ENCODE measurements at places on chromosomes 5 and 9.

GRCh38 chr5:54859316-54859715 is 126.1 kb downstream of the ESM1 start:
- DNase-seq = no peak

DNA sequence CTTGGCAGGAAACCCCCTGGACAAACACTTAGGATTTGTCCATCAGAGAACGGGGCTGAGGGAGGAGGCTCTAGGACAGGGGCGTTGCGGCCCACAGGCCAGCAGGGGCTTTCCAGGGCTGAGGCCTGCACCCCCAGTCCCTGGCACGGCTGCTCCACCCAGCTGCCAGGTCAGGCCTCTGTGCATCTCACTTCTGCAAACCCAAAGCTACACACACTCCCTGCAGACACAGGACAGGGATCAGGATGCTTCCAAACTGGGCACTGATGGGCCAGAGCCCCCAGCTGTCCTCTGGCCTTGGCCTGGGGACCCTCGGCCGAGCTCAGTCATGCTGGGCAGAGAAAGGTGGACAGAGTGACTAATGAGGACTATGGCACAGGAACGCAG is 106.2 kb upstream of the SARDH start:
- DNase-seq = no peak

DNA sequence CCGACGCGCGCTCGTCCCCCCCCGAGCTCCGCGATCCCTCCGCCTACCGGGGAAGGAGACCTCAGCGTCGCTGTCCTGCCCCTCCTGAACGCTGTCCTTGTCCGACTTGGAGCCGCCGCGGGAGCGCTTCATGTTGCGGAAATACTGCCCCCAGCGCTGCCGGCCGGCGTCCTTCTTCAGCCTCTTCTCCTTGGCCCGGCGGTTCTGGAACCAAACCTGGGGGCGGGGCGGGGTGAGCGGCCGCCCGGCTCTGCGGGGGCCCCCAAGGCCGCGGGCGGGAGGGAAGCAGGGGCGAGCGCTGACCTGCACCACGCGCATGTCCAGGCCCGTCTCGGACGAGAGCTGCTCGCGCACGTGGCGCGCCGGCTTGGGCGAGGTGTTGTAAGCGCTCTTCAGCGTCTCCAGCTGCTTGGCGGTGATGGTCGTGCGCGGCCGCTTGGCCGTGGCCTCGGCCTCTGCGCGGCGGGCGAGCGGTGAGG is 6.3 kb downstream of the LHX3 start:
- no peak for DNase-seq

GRCh38 chr9:27638716-27639115 is 65.4 kb upstream of the C9orf72 start:
- DNase-seq = no peak

DNA sequence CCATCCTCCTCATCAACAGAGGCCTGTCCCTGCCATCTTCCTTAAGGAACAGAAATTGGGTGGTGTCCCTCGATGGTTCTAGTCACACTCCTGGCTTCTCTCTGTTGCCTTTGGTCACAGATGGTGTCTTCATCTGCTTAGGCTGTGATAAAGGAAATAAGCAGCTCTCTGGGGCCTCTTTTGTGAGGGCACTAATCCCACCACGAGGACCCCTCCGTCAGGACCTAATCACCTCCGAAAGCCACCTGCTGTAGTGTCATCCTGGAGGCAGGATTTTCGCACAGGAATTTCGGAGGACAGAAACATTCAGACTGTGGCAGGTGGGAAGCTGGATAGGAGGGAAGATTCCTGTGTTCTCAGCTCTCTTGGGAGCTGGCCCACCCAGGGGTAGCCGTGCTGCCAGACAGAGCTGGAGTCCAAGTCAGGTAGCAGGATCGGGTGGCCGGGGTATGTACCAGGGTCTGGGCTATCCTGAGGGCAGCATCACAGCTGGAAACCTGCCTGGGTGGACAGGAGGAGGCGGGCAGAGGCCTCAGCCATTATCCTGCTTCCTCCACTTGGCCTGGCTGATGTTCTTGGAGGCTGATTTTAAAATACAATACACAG is 59.5 kb downstream of the ANKRD33B start:
- DNase-seq = no peak

DNA sequence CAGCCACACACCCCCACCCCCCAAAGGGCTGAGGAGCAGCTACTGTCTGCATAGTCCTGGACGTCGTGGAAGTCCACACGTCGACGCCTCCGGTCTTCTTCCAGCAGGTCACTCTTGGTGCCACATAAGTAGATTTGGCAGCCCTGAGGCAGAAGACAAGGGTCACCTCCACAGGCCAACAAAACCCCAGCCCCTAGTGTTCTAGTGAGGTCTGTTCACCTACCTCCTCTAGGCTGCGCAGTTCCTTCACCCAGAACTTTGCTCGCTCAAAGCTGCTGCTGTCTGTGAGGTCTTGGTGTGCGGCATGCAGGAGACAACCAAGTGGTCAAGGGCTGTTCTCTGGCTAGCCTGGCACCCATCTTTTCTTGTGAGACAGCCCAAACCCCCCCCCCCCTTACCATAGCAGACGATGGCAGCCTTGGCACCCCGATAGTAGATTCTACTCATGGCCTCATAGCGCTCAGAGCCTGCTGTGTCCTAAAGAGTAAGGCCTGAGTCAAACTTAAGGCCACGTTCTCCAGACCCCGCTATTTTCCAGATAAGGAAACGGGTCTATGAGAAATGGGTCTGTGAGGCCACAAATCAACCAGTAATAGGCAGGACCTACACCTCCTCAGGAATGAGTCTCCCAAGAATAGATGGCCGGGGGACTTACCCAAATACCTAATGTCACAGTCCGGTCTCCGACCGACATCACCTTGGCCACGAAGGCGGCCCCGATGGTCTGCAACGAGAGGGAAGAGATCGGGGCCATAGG is 987 bp downstream of the RAB24 start:
- DNase-seq = peak; percentile 49

- DNase-seq = peak; percentile 45
Observed at GRCh38 chr9:101705135-101705661, 33.2 kb downstream of the GRIN3A start.

GRCh38 chr9:92794426-92794825 is 29.8 kb upstream of the BICD2 start:
- DNase-seq = no peak

GRCh38 chr5:121741156-121741555 is 110.5 kb upstream of the FTMT start:
- DNase-seq = no peak

GRCh38 chr5:1443991-1444360 is 1.3 kb downstream of the SLC6A3 start:
- no peak for DNase-seq

GRCh38 chr5:110807169-110807568 is 68.4 kb downstream of the SLC25A46 start:
- DNase-seq = no peak

DNA sequence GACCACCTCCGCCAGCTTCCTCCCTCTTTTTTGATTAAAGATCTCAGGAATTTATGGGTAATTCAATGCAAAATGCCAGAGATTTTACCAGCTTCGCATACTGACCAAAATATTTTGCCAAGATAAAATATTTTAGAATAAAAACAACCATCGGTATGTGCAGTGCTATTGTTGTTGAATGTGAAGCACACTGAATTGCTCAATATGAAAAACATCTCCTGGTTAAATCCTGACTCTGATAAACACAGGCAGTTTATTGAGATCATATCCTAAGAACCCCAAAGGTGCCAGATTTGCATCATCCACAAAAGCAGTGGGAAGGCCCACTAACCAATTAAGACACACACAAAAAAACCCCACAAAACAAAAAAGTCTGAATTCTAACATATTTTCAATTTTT is 202.4 kb downstream of the GLIS3 start:
- no peak for DNase-seq

DNA sequence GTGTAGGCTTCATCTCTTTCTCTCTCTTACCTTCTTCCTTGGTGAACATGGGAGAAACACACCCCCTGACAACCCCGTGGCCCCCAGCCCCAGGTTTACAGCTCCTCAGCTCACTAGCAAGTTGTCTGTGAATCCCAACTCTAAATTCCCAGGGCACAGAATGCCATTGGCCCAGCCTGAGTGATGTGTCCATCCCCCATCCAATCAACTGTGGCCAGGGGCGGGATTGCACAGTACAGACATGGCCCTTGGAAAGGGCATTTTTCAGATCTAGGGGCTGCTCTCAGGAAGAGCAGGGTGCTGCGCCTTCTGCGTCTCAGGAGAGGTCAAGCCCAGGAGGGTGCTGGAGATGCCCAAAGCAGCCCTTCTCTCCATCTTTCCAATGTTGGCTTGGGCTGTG is 48.2 kb upstream of the ASS1 start:
- no peak for DNase-seq

- DNase-seq = no peak
Observed at GRCh38 chr5:133523961-133524586, 88.3 kb downstream of the FSTL4 start.

DNA sequence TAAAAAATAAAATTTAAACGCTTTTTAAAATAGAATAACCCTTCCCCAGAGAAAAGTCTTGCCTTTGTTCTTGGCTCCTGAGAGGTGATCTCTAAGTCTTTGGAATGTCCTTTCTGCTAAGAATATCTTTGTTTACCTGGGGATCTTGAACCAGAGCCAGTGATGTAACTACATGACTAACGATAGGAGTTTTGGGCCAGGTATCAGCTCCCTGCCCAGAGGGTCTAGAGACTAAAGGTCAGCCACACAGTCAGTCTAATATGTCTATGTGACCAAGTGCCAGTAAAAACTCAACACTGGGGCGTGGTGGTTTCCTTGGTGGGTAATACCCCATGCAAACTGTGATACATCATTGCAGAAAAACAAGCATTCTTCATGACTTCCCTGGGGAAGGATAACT is 1351.9 kb upstream of the C9orf72 start:
- DNase-seq = no peak

DNA sequence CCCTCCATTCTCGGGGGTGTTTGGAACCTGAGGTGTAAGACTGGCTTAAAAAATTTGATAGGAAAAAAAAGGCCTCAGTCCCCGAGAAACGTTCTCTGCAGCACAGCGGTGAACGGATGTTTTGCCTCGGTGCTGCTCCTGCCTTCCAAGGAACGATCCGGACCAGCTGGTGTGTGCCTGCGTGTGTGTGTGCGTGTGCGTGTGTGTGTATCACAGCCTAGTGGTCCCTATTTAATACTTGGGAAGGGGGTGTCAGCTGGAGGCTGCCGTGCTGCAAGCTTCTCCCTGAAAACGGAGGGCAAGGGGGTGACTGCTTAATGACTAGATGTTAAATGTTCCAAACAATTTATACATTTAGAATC is 76.9 kb downstream of the LHX2 start:
- DNase-seq = no peak

DNA sequence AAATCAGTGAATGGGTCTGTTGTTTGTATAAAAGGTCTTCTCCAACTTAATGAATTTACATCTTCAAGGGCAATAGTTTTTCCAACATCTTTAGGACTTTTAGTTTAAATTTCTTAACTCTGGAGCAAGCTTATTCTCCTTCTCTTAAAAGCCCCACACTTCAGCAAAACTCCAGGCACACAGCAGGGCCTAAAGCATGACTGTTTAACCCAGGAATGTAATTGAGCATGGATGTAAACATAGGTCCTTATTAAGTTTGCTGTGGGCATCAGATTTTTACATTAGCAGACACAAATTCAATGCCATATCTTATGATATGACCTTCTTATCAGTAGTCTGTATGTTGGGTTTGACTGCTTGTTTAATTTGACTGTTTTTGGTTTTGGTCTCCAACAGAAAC is 78.9 kb downstream of the ABCA1 start:
- DNase-seq = no peak

- no peak for DNase-seq
Observed at GRCh38 chr9:36424289-36425055, 24.4 kb upstream of the RNF38 start.

GRCh38 chr5:160083501-160083900 is 35.7 kb downstream of the PWWP2A start:
- DNase-seq = no peak

DNA sequence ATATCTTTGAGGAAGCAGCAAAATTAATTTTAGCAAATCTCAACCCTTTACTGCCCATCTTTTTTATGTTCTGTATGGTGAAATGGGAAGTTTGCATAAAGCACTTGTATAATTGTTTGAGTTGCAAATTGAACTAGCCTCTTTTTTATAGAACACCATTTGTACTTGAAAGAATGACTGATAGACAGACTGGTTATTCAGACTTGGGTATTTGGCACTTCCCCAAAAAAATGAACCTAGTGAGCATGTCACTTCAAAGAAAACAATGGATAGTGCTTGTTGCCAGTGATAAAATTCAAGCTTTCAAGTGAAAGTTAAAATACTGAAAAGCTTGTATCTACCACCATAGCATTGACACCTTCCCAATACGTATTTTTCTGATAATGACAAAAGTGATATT is 115.8 kb downstream of the ERCC6L2 start:
- no peak for DNase-seq

DNA sequence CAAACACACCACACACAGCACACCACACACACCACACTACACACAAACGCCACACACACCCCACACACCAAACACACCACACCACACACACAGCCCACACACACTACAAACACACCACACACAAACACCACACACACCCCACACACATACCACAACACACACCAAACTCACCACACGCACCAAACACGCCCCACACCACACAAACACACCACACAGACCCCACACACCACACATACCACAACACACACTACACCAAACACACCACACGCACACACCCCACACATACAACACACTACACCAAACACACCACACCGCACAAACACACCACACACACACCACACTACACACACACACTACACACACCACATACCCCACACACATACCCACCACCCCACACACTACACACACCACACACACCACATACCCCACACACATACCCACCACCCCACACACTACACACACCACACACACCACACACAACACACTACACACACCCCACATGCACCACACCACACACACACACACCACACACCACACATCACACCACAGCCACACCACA is 151.2 kb downstream of the ERCC6L2 start:
- no peak for DNase-seq

GRCh38 chr9:133703591-133704399 is 34.4 kb downstream of the SARDH start:
- no peak for DNase-seq

DNA sequence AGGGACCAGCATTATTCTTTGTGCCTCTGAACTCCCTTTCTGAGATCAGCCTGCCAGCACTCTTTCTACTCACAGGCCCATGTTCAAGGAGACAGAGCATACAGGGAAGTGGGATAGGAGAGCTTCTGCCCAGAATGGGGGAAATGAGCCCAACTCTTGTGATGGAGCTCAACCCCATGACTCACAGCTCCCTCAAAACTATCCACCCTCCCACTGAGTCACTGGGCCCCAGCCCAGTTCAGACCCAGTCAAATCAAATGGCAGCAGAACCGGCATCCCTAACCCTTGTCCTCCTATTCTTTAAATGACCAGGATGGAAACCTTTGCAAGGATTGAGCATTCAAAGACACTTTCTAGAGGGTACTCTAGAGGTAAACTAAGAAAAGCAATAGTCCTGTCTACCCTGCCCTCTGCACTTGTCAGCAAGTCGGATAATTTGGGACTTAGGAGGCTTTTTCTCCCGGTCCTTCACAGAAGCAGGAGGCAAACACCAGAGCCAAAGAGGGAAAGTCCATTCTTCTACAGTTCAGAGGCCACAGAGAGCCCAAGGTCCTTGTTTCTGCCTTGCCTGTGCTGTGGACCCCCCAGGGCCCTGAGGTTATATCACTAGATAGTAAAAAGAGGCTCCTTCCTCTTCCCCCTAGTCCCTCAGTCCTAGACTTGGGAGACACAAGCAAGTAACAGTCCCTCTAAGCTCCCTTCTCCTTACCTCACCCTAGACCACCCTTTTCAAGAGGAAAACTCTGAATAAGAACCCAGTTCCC is 3.2 kb downstream of the ATOSB start:
- DNase-seq = peak; percentile 26

- DNase-seq = peak; percentile 45
Observed at GRCh38 chr9:134170532-134171315, 6.4 kb upstream of the RNU6ATAC start.
